ENCODE measurements at places on chromosomes 11 and 22.

GRCh38 chr11:68040957-68041591 is 2.2 kb downstream of the TCIRG1 start:
- DNase-seq = no peak

DNA sequence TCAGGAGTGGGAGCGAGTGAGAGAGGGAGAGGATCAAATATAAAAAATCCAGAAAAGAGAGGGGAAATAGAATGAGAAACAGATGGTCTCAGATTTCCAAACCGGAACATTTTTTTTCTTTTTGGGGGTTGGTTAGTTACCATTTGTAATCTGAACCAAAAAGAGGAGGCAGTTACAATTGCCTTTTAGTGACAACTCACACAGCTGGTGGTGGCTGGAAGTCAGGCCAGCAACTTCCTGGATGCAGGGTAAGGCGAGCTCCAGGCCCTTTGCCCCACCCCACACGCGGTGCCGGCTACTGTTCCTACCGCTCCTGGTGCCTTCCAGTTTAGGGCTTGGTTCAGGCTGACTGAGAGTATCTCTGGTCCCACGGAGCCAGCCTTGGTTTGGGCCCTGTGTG is 21.0 kb upstream of the UBASH3B start:
- no peak for DNase-seq

- no peak for DNase-seq
These were observed 63.2 kb upstream of the RRAS2 start for GRCh38 chr11:14422052-14422813.

GRCh38 chr11:106988151-106989077 is 29.9 kb downstream of the GUCY1A2 start:
- DNase-seq = no peak

- DNase-seq = no peak
These were observed 585.4 kb downstream of the SOX6 start for GRCh38 chr11:15770798-15771414.

DNA sequence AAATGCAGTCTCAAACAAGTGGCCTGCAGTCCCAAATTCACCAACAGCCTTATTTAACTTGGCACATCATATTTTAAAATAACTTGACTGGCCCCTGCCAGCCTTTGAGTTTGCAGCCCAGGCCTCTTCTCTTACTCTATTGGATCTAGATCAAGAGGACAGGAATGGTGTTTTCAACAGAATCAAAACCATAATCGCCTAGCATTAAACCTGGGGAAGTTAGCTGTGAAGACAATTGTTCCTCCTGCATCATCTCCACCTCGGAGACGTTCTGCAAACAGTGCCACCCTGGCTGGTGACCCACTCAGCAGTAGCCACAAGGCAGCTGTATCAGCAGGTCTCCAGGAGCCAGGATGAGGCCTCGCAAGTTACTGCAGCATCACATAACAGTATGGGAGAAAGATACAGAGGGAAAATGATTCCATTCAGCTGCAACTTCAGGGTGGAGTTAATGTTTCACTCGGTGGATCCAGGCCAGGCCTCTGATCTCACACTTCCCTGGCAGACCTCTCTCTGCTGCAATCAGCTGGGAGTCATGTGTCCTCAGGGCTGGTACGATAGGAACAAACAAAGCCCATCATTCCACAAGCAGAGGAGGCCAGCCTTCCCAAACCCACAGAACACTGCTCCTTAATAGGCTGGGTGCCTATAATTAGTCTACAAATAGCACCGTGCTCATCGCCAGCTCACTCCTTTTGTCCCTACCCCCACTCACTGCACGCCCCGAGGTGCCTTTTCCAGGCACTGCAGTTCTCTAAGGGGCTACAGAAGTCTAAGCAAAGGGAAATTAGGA is 18.6 kb upstream of the SCN2B start:
- no peak for DNase-seq

DNA sequence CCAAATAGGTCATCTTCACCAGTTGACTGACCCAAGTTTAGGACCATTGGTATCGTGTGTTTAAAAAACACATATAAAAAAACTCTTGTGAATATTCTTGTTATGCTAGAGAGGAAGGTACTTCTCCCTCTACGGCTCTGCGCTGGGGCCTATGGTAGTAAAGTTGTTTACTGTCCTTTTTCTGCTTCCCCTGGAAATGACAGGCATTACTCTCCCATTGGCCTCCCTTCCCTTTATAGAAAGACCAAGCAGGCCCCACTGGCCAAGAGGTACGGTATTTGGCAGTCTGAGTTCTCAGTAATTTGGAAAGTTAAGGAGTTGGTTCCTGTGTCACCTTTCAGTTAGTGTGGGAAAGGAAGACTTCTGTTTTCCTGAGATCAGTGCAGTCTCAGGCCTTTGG is 6.5 kb downstream of the THYN1 start:
- no peak for DNase-seq

DNA sequence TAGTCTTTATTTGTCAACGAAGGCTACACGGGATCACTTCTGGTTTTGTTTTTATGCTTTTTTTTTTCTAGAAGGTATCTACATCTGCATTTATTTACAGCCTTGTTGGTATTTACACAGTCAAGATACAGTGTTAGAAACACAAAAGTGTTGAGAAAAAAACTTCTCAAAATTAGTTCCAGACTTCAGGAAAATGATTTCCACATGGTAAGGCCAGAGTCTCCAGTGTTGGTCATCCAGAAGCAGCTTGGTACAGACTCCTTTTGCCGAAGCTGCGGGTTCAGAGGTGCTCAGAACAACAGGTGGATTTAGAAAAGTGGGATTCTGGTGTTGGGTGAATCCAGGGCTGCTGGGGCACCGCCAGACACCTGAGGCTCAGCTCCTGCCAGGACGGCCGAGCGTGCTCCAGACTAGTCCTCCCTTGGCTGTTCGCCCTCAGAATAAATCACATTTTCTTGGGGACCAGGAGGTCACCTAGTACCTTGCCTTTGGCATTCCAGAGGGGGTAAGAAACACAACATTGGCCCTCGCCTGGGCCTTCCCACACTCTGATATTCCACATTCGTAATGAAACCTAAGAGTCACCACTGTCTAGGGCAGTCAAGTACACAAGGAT is 78.7 kb upstream of the NARS2 start:
- DNase-seq = no peak

GRCh38 chr22:27066856-27067255 is 409.5 kb downstream of the MIAT start:
- DNase-seq = no peak

GRCh38 chr11:315516-315994 is 1.7 kb downstream of the IFITM1 start:
- DNase-seq = no peak

GRCh38 chr22:29733362-29734201 is 13.8 kb downstream of the CABP7 start:
- no peak for DNase-seq

- no peak for DNase-seq
These were observed 708.9 kb downstream of the FAM181B start for GRCh38 chr11:82024760-82025159.

DNA sequence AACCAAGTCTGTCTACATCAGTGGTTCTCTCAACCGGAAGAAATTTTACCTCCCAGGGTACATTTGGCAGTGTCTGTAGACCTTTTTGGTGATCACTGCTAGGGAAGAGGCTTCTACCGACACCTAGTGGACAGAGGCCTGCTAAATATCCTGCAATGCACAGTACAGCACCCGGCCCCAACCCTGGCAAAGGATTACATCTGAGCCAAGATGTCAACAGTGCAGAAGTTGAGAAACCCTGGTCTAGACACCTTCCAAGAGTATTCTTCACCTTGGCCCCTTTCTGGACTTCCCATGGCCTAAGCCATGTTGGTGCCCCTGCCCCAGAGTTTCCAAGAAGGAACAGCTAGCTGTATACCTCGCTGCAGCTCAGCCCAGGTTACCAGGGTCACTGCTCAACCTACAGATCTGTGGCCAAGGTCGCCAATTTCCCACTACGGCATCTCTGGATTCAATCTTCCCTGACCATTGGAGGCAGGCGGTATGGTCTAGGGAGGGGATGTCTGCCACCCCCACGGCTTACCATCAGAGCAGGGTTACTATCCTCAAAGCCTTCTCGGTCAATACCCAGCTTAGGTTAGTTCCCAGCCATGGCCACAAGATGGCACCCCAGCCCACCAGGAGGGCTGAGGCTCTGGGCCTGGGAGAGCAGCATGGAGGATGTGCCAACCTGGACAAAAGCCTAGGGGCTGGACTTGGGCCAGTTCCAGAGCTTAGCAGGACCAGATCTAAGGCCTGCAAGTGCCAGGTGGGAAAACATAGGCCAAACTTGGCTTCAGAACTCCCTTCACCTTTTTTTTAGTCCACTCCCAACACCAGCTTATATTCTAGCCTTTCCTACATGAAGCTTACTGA is 3.7 kb upstream of the KCNC1 start:
- DNase-seq = peak; percentile 10

DNA sequence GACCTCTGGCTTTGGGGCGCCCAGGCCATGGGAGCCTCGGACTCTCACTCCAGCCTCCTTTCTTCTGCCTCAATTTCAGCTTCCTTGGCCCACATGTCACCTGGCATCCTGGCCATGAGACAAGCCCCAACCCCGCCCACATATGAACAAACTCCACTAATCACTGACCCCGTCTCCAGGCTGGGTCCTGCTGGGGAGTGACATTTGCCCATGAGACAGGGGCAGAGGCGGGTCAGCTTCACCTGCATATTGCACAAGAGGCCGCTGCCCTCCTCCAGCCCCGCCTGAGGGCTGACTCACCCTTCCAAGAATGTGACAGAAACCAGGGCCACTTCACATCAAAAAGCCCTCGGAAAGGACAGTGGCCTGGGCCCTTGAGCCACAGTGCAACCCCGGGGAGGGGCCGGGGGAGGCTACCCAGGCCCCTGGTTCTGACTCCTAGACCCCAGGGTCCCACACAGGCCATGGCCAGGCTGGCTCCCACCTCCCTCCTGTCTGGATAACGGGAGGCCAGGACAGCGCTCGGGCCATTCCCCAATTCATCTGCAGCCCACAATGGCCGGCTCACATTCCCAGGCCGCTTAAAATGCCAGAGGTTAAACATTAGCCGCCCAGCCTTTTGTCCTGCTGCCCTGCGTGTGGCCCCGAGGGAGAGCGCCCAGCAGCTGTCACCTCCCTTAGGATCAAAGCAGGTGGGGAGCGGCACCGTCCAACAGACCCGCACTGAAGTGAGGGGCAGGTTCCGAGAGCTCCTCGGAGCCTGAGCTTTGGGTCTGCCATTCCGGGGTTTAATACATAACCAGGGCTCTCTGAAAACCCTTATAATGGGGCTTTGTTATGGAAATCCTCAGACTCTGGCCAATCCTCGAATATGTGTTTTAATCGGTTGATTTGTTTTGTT is 42.3 kb downstream of the TRMU start:
- no peak for DNase-seq

DNA sequence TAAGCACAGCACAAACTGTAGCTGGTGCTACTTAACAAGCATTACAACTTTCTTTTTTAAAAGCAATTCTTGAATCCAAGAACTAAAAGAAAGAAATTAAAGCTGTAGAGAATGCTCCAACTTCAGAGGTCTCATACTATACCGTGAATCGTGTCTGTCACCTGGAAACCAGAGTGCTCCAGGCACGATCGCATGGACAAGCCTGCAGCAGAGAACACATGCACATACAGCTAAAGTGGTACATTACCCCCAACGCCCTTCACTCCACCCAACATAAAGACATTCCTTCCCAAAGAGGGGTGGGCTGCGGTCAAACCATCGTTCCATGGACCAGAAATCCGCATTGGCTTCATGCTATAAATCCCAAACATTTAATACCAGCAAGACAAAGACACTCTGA is 31.5 kb downstream of the CHKA start:
- DNase-seq = no peak

DNA sequence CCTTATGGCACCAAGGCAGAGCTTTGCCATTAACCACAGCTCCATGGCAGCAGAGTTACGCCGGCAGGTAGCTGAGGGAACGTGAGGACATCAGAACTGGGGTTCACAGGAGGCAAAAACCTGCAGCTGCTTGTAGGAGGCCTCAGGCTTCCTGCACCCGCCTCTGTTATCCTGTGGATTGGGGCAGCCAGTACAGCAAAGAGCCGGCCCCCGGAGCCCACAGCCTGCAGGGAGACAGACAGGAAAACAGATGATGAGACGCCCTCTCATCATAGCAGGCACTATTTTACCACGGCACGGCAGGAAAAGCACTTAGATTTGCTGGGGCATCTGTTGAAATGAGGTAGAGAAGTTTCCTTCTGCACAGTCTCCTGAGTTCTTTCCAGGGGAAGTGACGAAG is 870.3 kb downstream of the TBC1D22A start:
- DNase-seq = no peak

- DNase-seq = no peak
These were observed 20.1 kb downstream of the PTPN5 start for GRCh38 chr11:18771266-18772035.

DNA sequence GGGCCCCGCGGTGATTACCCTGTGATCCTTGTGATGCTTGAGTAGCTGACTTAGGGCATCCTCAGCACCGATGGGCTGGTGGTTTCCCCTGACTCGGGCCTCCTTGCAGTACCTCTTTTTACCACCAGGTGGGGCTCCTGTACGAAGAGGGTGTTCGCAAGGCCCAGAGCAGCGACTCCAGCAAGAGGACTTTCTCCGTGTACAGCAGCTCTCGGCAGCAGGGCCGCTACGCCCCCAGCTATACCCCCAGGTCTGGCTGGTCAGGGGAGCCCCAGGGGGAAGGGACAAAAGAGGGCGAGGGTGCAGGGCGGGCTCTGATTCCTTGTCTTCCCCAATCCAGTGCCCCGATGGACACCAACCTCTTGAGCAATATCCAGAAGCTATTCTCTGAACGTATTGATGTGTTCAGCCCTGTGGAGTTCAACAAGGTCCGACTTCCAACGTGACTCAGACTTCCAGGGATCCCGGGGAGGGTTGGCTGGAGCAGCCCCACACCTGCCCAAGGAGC is 1.3 kb upstream of the TM7SF2 start:
- peak; percentile 91 for DNase-seq

DNA sequence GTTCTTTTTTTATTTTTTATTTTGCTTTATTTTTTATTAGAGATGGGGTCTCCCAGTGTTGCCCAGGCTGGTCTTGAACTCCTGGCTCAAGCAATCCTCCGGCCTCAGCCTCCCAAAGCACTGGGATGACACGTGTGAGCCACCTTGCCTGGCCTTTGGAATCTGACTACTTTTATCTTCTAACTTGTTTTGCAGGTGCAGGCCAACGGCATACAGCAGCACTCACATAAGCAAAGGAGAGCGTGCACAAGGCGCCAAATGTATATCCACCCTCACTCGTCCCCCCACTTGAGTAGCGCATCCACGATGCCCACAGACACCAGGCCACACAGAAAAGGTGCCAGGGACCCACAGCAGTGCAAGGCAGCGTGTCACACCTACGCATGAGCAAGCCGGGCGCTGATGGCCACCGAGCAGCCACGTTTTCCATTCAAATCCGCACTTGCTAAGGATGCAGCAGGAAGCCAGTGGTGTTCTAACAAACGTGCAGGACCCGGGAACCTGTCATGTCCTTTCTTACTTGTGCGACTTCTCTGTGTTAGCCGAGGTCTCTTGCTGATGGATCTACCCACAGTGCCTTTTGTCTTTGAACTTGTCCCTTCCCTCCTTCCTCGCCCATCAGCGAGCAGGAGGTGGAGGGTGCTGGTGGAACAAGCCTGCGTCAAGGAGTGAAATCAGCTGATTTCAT is 5.9 kb downstream of the ASCL2 start:
- no peak for DNase-seq

- no peak for DNase-seq
These were observed 72.8 kb downstream of the RPUSD4 start for GRCh38 chr11:126138636-126139035.

- DNase-seq = no peak
These were observed 3.2 kb downstream of the MS4A3 start for GRCh38 chr11:60059521-60060240.

Measured in stimulated activated CD8-positive, alpha-beta memory T cell treated with anti-CD3 and anti-CD28 coated beads, Interleukin-2, amount 100 ng/mL, for 1 hour (primary cell).